H9 (cell line): ENCODE measurements at places on chromosomes 16 and 17. TPM values are rescaled to one million over a fixed set of nuclear protein-coding genes. Genes with fewer than 3 reads are reported as not detected.

RAB11FIP4 gene
- 25.7 and 26.1 TPM in 2 replicates for total RNA-seq

C16orf54 gene
- total RNA-seq: not detected in 2 replicates

FA2H gene
- total RNA-seq: 25.1 and 26.6 TPM in 2 replicates

GNGT2 gene
- 0.42 and 1.1 TPM in 2 replicates for total RNA-seq

CEP112 gene
- 5.2 and 5.4 TPM in 2 replicates for total RNA-seq

KRTAP2-4 gene
- not detected in 2 replicates for total RNA-seq

NPIPB9 gene
- 1.8 and 2.7 TPM in 2 replicates for total RNA-seq

TBC1D3B gene
- 5.5 and 8.8 TPM in 2 replicates for total RNA-seq

GPR179 gene
- total RNA-seq: not detected in 2 replicates

CEMP1 gene
- not detected in 2 replicates for total RNA-seq

FBXL20 gene
- total RNA-seq: 18.2 and 18.4 TPM in 2 replicates

SLC26A11 gene
- 24.0 and 26.5 TPM in 2 replicates for total RNA-seq

MMP28 gene
- total RNA-seq: not detected in 2 replicates

KRTAP9-8 gene
- total RNA-seq: not detected in 2 replicates

GP2 gene
- total RNA-seq: not detected in 2 replicates

NME2 gene
- 811 and 819 TPM in 2 replicates for total RNA-seq

DNA sequence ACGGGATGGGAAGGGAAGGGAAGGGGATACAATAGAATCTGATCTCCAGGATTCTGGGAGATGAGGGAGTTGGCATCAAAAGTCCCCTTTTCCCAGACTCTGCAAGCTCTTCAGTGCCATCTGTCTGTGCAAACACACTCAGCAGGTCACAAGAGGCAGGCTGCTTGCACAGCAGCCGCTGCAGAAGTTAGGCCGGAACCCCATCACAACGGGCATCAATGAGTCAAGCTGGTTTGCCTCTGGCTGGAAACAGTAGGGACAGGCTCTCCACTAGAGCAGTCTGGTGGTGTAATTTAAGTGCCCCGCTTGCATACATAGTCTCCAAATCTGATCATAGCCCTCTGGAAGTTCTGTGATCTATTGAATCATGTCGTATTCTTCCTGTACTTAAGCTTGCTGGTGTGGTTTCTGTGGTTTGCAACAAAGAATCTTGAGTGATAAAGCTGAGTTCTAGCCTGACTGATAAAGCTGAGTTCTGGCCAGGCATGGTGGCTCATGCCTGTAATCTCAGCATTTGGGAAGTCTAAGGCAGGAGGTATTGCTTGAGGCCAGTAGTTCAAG, 33.7 kb upstream of the KDM8 start:
- H3K27ac ChIP-seq: no peak overlapping the region
- H3K4me1 ChIP-seq: no peaks in the 10 kb centered on the region
- peak; percentile 40 for DNase-seq

DNA sequence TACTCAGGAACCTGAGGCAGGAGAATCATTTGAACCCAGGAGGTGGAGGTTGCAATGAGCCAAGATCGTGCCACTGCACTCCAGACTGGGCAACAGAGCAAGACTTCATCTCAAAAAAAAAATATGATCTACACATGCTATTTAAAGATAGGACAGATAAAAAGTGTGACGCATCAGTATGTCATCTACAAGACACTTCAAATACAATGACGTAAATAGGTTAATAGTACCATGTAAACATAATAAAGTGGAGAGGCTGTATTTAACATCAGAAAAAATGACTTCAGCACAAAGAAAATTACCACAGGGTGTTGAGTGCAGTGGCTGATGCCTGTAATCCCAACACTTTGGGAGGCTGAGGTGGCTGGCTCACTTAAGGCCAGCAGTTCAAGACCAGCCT, 20.2 kb downstream of the ZNF778 start:
- H3K36me3 ChIP-seq: peaks cover 23% of the 10 kb centered on the region
- H3K4me1 ChIP-seq: no peaks in the 10 kb centered on the region
- H3K4me3 ChIP-seq: no peak overlapping the region
- no peak overlapping the region for H3K27ac ChIP-seq

- peaks cover 5% of the 10 kb centered on the region; the same call in 2 of the 3 replicates for H3K36me3 ChIP-seq
- H3K27ac ChIP-seq: no peak overlapping the region
- H3K4me3 ChIP-seq: no peak overlapping the region
- no peaks in the 10 kb centered on the region for H3K27me3 ChIP-seq
These were observed 27.4 kb downstream of the TNFRSF13B start for GRCh38 chr17:16944334-16945135.

DNA sequence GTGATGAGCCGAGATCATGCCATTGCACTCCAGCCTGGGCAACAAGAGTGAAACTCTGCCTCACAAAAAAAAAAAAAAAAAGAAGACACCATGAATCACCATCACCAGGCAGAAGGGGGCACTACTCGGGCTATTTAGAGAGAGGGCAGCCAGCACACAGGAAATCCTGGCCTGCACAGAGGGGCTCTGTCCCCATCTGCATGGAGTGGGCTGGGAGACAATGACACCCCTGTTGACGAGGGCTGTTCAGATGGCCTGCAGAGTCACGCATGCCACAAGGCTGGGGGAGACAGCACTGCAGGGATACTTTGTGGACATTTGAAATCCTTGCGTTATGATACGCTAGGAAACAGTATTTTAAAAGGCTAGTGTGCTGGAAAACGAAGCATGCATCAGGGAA, 48.3 kb downstream of the CUEDC1 start:
- H3K4me1 ChIP-seq: peaks cover 5% of the 10 kb centered on the region; the same call in 1 of the 2 replicates
- no peaks in the 10 kb centered on the region for H3K27me3 ChIP-seq
- H3K27ac ChIP-seq: no peak overlapping the region
- H3K4me3 ChIP-seq: no peak overlapping the region
- no peaks in the 10 kb centered on the region for H3K36me3 ChIP-seq

DNA sequence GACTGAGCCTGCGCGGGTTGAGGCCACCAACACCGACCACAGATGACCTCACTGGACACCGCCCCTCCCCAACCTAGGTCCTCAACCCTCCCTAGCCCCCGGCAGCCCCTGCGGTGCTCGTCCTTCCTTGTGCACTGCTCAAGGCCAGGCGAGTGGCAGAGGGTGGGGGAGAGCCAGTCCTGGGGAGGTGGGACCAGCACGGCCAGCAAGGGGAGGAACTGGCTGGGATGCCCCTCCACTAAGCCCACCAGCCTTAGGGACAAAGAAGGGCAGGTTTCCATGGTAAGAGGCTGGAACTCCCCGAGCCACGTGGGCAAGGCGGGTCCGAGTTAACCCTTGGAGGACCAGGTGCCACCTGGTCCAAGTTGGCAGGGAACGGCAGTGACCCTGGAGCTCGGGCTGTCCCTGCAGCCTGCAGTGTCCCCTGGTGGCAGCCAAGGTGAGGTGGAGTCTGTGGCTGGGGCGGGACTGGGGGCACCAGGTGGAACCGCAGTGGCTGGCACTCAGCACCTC, 9.2 kb downstream of the FSCN2 start:
- peak; percentile 94 for DNase-seq
- H3K27ac ChIP-seq: no peak overlapping the region
- peaks cover 8% of the 10 kb centered on the region; the same call in 1 of the 2 replicates for H3K36me3 ChIP-seq
- no peak overlapping the region for H3K4me3 ChIP-seq
- H3K4me1 ChIP-seq: no peaks in the 10 kb centered on the region

DNA sequence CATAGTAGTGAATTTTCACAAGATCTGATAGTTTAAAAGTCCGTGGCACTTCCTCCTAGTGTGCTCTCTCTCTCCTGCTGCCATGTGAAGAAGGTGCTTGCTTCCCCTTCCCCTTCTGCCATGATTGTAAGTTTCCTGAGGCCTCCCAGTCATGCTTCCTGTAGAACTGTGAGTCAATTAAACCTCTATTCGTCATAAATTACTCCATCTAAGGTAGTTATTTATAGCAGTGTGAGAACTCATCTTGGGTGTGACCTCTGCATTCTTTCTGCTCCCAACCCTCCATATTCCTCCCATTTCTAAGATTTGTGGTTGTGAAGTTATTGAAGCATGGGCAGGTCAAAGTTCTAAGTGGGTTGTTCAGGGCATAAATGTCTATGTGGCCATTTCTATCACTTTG, 62.1 kb upstream of the ADAMTS18 start:
- DNase-seq: no peak
- no peaks in the 10 kb centered on the region for H3K27me3 ChIP-seq
- H3K4me1 ChIP-seq: peaks cover 8% of the 10 kb centered on the region; the same call in 1 of the 2 replicates
- no peak overlapping the region for H3K4me3 ChIP-seq
- H3K36me3 ChIP-seq: no peaks in the 10 kb centered on the region

GRCh38 chr17:45106096-45106495, 26.2 kb downstream of the PLCD3 start:
- H3K36me3 ChIP-seq: peaks cover 75% of the 10 kb centered on the region
- no peak overlapping the region for H3K4me3 ChIP-seq
- no peaks in the 10 kb centered on the region for H3K4me1 ChIP-seq
- H3K27me3 ChIP-seq: no peaks in the 10 kb centered on the region
- no peak for DNase-seq

GRCh38 chr17:82108496-82108945, 10.5 kb upstream of the FASN start:
- H3K36me3 ChIP-seq: peaks cover 2% of the 10 kb centered on the region
- H3K27ac ChIP-seq: no peak overlapping the region
- no peak overlapping the region for H3K4me3 ChIP-seq
- peak; percentile 28 for DNase-seq
- no peaks in the 10 kb centered on the region; the same call in 1 of the 2 replicates for H3K4me1 ChIP-seq

GRCh38 chr17:78796517-78796900, 14.4 kb upstream of the CYTH1 start:
- no peak for DNase-seq
- H3K27me3 ChIP-seq: no peaks in the 10 kb centered on the region
- H3K4me1 ChIP-seq: no peaks in the 10 kb centered on the region
- no peak overlapping the region for H3K27ac ChIP-seq

DNA sequence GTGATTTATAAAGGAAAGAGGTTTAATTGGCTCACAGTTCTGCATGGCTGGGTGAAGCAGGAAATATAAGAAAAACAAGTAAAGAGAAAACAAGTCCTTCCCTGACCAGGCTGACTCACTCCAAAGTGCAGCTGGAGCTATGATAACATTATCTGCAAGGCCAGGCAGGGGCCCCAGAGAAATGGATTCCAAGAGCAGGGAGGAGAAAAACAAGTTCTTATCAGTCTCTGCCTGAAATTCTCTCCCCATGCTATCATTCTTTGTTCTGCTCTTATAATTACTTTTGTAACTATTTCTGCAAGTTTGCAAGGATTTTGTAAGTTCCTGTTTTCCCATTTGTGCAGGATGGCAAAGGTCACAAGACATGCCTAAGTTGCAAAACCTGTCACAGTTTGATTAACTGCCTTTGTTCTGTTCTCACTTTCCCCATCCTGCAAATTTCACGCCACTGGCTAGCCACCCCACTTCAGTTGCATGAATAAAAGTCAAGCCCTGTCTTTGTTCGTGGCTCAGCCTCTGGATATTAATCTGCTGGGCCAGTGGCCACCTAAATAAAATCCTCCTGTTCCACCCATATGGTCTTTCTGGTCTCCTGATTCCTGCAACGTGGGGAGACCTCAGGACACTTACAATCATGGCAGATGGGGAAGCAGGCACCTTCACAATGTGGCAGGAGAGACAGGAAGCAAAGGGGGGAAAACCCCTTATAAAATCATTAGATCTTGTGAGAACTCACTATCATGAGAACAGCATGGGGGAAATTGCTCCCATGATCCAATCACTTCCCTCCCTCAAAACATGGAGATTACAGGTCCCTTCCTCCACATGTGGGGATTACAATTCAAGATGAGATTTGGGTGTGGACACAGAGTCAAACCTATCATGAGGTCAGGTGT, 13.1 kb downstream of the ABCA9 start:
- DNase-seq: no peak
- H3K4me3 ChIP-seq: no peak overlapping the region
- H3K4me1 ChIP-seq: no peaks in the 10 kb centered on the region
- no peak overlapping the region for H3K27ac ChIP-seq
- H3K27me3 ChIP-seq: no peaks in the 10 kb centered on the region
- H3K36me3 ChIP-seq: no peaks in the 10 kb centered on the region

DNA sequence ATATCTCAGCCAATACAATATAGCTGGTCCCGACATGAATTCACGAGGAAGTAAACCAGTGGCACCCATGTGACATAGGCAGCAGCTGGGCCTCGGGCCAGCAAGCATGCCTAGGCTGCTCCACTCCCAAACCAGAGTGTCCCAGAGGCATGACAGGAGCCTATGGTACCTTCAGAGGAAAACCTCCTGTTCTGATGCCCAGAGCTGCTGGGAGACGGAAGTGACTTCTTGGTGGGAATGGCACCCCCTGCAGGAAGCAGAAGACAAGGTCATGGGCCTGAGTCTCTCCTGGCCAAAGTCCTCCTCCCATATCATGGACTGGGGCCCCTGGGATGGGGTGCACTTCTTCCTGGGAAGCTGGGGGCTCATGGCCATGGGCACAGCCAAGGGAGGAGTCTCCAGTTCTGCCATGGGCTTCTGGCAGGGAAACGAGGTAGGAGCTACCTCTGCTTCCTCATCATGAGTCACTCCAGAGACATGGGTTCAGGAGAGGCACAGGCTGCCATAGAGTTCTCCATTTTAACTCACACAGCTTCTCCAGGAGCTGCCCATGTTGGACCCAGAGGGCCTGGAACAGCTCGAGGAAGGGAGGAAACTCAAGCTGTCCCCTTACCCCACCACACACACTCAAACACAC, 13.4 kb downstream of the FBF1 start:
- H3K36me3 ChIP-seq: peaks cover 25% of the 10 kb centered on the region
- H3K27me3 ChIP-seq: no peaks in the 10 kb centered on the region
- no peaks in the 10 kb centered on the region for H3K4me1 ChIP-seq
- DNase-seq: peak; percentile 80
- no peak overlapping the region for H3K27ac ChIP-seq

- H3K27ac ChIP-seq: no peak overlapping the region
- H3K4me1 ChIP-seq: no peaks in the 10 kb centered on the region; the same call in 1 of the 2 replicates
- no peak overlapping the region for H3K4me3 ChIP-seq
- H3K27me3 ChIP-seq: no peaks in the 10 kb centered on the region
- DNase-seq: peak; percentile 44
These were observed 437.2 kb downstream of the HS3ST3B1 start for GRCh38 chr17:14737984-14738651.

GRCh38 chr17:53470626-53471025, 352.1 kb upstream of the KIF2B start:
- DNase-seq: no peak
- no peaks in the 10 kb centered on the region for H3K4me1 ChIP-seq
- H3K4me3 ChIP-seq: no peak overlapping the region
- H3K27me3 ChIP-seq: no peaks in the 10 kb centered on the region

DNA sequence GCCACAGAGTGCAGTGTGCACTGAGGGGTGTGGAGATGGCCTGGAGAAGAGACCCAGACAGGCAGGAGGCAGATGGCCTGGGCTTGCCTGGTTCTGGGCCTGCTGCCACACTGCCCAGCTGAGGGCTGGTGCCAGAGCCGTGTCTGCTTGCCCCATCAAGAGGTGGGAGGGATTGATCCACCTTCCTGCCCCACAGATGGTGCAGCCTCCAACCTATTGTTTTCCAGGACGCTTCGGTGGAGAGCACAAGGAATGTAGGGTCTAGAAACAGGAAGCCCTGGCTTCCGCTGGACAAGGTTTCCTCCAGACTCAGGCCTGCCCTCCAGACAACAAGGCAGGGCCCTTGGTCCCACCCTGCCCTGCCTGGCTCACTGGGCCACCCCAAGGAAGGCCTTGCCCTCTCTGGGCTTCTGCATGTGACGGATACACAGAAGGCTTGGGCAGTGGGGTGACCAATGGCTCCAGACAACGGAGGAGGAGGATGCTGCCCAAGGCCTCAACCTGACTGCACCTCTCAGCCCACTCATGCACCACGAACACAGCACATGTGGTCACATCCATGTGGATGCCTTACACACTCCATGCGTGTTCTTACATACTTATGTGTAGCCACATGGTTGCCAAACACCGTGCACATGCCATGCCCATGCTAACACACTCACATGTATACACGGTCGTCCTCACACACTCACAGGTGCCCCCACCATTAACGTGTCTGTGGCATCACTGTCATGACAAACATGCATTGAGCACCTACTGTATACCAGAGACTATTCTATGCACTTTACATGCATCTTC, 6.5 kb upstream of the CDH5 start:
- no peak for DNase-seq
- H3K4me3 ChIP-seq: no peak overlapping the region
- H3K27me3 ChIP-seq: no peaks in the 10 kb centered on the region
- H3K36me3 ChIP-seq: no peaks in the 10 kb centered on the region
- H3K4me1 ChIP-seq: peaks cover 4% of the 10 kb centered on the region; the same call in 1 of the 2 replicates
